ENCODE measurements at places on chromosomes 7 and 10. TPM values are rescaled to one million over a fixed set of nuclear protein-coding genes. Genes with fewer than 3 reads are reported as not detected.

The SEPTIN14 gene
- not detected for total RNA-seq

The PROSER2 gene
- total RNA-seq: 0.47 TPM

The TAS2R3 gene
- total RNA-seq: 8.0 TPM

- DNase-seq: no peak
These were observed 191.8 kb upstream of the CDCA7L start for GRCh38 chr7:22137466-22137865.

DNA sequence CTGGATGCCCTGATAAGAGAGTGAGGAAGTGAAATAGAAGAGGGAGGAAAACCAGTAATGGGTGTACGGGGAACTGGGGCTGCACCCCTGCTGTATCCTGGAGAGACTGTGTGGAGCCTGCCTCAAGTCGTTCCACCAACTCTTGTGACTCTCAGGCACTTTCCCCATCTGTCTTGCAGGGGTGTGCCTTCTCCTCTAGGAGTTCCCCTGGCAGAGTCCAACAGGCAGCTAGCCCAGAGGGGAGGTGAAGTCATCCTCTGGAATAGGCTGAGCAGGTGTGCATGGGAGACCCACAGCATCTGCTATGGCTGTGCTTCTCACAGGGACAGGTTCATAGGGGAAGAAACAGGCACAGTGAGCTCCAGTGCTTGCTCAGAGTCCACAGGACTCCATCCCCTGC is 46.8 kb downstream of the WIPF3 start:
- no peak for DNase-seq

DNA sequence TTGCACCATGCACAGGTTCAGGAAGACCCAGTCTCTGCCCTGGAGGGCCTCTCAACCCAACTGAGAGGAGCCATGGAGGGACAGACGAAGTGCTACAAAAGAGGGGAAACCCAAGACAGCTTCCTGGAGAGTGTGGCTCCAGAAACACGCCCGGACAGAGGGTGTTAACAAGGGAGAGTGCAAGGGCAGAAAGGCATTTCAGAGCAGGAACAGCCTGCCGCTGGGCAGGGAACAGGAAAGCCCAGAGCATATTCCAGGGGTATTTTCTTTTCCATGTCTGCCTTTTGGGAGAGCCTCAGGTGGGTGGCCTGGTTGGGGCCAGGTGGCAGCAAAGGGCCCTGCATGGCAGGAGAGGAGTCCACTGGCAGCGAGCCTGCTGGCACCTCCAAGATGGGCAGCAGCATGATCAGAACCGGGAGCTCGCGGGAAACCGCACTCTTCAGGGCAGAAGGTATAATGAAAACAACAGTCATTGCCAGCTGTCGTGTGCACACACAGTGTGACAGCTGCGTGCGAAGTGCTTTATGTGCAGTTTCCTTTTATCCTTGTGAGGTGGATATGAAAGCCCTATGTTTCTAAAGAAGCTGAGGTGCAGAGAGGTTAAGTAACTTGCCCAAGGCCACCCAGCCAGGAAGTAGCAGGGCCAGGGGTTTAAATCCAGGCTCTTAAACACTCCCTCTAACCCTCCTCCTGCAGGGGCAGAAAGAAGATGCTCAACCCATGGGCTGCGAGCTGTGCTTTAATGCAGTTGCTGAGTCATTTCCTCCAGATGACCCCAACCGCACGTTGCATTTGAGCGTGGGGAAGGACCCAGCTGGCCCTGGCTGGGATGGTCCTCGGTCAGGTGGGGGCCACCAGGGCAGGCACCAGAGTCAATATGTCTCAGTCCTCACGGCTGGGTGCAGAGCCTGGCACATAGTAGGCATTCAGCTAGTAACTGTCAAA is 128.6 kb downstream of the OAT start:
- DNase-seq: no peak

Measured in CD4-positive, alpha-beta memory T cell (primary cell).